ENCODE measurements at places on chromosomes 13 and 19.
A peak's percentile ranks its signal among the peaks of the same experiment; 100 is the strongest.

GRCh38 chr13:44088991-44089413 is 209.3 kb downstream of the LACC1 start:
- no peak for DNase-seq

- DNase-seq = no peak
These were observed 233.4 kb upstream of the SPRY2 start for GRCh38 chr13:80574113-80574850.

DNA sequence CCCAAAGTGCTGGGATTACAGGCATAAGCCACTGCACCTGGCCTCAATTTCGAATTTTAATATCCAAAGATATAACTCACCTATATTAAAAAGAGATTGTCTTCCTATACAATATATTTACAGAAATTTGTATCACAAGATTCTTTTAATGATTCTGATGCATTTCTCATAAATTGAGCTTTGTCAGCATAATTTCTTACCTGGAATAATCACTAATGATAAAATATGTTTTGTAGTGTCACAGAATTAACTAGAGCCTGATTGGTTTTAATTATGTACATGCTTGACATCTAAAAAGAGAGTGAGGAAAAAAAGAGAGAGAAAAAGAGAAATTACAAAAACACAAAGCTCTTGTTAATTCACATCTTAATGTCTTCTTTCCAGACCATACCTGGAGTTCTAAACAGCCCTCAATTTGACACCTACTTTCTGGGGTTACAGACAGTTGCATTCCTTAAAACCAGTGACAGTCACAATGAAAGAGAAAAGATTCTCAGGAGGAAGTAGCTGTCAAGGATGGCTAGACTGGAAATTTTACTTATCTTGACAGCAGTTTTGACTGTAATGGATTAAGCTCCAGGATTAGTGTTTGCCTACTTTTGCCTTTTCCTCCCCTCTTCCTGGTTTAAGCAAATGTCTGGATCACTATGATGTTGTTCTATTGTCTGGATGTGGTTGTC is 214.4 kb downstream of the SPRY2 start:
- DNase-seq = no peak

GRCh38 chr19:17659996-17660395 is 28.2 kb downstream of the UNC13A start:
- no peak for DNase-seq

DNA sequence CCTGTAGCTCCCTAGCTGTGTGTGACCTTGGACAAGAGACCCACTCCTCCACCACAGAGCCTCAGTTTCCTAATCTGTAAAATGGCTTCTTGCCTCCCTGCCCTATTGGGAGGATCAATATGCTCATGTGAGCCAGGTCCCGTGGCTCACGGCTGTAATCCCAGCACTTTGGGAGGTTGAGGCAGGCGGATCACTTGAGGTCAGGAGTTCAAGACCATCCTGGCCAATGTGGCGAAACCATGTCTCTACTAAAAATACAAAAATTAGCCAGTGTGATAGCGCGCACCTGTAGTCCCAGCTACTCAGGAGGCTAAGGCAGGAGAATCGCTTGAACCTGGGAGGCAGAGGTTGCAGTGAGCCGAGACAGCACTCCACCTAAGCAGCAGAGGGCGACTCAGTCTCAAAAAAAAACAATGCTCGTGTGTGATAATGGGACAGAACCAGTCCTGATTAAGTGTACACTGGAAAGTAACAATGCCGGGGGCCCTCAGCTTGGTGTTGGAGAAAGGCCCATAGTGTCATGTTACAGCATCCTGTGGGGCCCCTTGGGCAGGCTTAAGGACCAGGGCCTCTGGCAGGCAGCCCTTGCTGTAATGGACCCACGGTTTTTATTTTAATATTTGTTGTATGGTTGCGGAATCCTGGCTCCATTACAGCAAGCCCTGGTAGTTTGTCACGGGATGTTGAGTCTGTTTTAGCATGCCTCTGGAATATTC is 6.8 kb downstream of the RPS11 start:
- DNase-seq = peak; percentile 65

- DNase-seq = no peak
These were observed 3.0 kb upstream of the EFNA2 start for GRCh38 chr19:1282588-1283206.

- no peak for DNase-seq
These were observed 8.8 kb downstream of the TPT1 start for GRCh38 chr13:45332036-45332830.

- DNase-seq = no peak
These were observed 17.6 kb downstream of the TNFSF11 start for GRCh38 chr13:42591602-42592001.

GRCh38 chr13:108154421-108154858 is 60.9 kb downstream of the LIG4 start:
- no peak for DNase-seq

Data from CD4-positive, alpha-beta T cell treated with Interleukin-17A for 4 hours (primary cell).